Cerebellum (tissue), 4 donors: ENCODE measurements at places on chromosomes 16 and 17.

DNA sequence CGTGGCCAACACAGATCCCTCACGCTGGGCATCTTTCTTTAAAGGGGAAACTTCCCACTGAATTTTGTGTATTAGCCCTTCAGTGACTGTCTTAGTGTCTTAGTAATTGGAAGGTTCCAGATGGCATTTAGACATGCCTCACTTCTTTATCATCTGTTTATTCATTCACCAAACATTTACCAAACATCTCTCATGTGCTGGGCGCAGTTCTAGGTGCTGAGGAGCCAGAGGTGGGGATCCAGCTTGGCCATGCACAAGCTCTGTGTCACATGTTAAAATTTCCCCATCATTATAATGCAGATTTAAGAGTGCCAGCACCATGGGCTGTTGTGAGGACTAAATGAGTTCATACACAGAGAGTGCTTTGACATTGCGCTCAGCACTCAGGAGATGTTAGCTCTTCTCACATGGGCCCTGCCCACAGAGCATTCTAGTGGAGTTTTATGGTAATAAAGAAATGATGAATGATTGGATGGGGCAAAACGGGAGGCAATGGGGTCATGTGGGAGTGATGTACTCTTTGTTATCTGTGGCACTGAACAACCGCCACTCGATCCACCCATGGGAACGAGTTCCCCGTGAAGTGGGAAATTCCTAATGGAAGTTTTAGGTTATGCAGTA lies 119.7 kb downstream of the SNX29 start:
- DNase-seq: no peak

DNA sequence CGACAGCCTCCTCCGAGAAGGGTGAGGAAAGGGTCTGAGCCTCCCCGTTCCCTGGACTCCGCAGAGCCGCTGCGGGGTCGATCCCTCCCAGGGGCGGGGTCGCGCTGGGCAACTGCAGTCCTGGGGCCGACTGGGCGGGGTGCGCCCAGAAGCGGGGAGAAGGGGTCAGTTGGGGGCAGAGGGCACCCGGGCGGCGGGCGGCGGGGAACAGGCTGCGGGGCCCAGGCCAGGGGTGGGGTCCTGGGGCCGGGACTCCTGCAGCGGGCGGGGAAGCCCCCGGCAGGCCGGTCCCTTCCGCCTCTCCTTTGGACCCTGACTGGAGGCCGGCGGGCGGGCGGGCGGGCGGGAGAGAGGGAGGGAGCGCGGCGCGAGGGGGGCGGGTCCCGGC lies 352 bp downstream of the GGNBP2 start:
- no peak for DNase-seq

DNA sequence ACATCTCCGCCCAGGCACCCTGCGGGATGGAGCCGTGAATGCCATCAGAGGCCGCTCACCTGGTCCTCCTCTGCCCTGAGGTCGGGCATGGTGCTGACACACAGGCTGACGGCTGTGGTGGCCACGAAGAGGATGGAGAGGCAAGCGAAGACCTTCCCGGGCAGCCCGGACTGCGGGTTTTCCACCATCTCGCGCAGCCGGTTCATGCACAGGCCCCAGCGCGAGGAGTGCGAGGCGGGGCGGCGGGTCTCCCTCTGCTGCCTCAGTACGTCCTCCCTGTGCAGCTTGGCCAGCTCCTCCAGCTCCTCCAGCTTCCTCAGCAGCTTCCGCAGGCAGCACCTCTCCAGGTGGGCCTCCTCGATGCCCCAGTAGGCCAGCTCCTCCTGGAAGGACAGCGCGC lies 3.1 kb downstream of the KCNG4 start:
- no peak for DNase-seq

- no peak for DNase-seq
Measured at GRCh38 chr16:26649381-26650045, 417.2 kb upstream of the C16orf82 start.

DNA sequence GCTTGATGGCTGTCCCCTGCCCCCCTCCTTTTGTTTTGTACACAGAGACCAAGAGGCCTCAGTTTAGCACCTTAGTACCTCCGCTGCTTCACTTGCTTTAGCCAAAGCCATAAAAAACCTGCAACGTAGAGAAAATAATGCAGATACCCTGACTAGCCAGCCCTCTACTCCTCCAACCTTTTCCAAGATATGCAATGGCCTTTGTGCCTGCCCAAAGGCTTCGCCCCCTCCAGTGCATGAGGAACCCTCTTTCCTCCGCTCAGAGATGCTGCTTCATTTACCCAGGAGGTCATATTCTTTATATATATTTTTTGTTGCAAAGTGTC lies 17.0 kb downstream of the CNTNAP1 start:
- no peak for DNase-seq

- DNase-seq: no peak
Measured at GRCh38 chr17:28059675-28060074, 17.2 kb downstream of the NLK start.
